Stimulated activated CD4-positive, alpha-beta T cell treated with anti-CD3 and anti-CD28 coated beads, Interleukin-15, amount 100 ng/mL, for 1 hour (primary cell): ENCODE measurements at places on chromosomes 2 and 18.
A peak's percentile ranks its signal among the peaks of the same experiment; 100 is the strongest.

- DNase-seq, result no peak
These were observed 12.4 kb downstream of the KIF5C start for GRCh38 chr2:148887350-148888002.

DNA sequence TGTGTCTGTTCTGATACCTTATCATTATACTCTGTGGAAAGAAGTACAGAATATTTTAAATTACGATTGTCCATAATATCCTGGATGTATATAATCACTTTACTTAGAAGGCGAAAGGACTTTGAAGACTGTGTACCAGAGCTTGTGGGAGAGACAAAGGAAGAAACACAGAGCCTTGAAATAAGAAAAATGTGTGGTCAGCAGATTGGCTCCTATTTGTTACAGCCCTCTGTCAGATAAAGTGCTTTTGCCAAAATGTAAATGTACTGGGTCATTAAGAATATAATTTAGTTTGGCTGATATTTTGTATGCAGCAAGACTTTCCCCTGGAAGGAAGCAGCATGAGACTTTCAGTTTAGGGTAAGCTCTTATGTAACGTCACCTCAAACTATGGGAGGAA, 443.1 kb downstream of the CCDC85A start:
- DNase-seq, result no peak

- DNase-seq, result no peak
These were observed 101.3 kb downstream of the MSH2 start for GRCh38 chr2:47504174-47504810.

GRCh38 chr2:11559066-11559785, 25.4 kb downstream of the GREB1 start:
- DNase-seq, result no peak

GRCh38 chr2:232633413-232634205, at the start of gene EFHD1:
Gene EFHD1 (plus strand): TSS chr2:232633604. CDS start chr2:232633705, 101 bp downstream.
- peak; percentile 42 for DNase-seq
